Ovary (tissue), 10 donors: ENCODE measurements at places on chromosomes 2 and 18.
A peak's percentile ranks its signal among the peaks of the same experiment; 100 is the strongest.

DNA sequence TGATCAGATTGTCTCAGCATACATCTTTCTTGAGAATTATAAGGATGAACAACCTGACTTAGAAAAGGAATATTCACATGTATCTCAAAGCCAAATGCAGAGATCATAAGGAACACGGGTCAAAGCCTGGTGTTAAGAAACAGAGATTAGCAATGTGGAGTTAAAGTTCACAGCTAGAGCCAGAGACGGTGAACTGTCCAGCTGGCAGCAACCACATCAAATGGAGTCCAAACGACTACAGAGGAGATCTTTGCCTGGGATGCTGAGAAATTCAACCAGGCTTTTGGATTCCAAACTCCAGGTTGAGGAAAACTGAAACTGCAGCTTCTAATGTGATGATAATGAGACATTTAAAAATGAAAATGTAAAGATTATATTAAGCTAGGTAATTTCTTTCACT is 939.9 kb upstream of the NXPH2 start:
- no peak for DNase-seq
- no peak overlapping the region for H3K27ac ChIP-seq
- H3K4me3 ChIP-seq = no peak overlapping the region

DNA sequence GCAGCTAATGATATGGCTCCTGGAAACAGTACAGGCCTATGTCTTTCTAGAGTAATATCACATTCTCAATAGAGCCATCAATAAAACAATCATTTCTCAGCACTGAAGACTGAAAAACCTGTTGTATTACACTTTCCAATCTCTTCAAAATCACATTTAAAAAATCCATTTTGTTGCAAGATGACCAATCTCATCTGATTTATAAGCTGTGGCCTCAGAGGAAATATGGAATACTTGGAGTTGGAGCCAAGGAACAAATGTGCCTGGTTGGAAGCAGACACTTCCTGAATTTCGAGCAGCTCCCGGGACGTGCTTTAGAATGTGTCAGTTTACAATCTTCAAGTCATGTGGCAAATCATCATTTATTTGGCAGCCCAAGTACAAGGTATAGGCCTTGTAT is 114.5 kb downstream of the ADCYAP1 start:
- H3K27ac ChIP-seq = no peak overlapping the region
- H3K4me1 ChIP-seq = peaks cover under 1% of the 10 kb centered on the region
- no peak overlapping the region for H3K4me3 ChIP-seq
- no peak for DNase-seq

DNA sequence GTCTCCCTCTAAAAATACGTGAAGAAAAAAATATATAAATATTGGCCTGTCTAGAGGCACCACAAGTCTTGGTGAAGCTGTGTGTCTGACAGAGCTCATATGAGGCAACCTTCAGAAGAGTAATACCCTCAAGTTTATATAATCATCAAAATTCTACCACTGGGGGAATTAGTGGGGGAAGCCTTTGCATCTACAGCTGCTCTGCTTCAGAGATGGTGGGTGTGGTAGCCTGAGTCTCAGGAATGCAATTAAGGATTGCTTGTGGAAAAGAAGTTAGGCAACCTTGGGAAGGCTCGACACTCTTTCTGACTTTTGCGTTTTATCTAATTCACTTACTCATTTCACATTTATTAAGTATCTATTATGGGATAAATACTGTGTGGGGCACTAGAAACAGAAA is 17.4 kb downstream of the TPGS2 start:
- H3K27ac ChIP-seq = no peak overlapping the region
- no peaks in the 10 kb centered on the region for H3K36me3 ChIP-seq
- H3K4me3 ChIP-seq = no peak overlapping the region
- DNase-seq = peak; percentile 40
- H3K27me3 ChIP-seq = no peaks in the 10 kb centered on the region
- H3K4me1 ChIP-seq = peaks cover 7% of the 10 kb centered on the region

DNA sequence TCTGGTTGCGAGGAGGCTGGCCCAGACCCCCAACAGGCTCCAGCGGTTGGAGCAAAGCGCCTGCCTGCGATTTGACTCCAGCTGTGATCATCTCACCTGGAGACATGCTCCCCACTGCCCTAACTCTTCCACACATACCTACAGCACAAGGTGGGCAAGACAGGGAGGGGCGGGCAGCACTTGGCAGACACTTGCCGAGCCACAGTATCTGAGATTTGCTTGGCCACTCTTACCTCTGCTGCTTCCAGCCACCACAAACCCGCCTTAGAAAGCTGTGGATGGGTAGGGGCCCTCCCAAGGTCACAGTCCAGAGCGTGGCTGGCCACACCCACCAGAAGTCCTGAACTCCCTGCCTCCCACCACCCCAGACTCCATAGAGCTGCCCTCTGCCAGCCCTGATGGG is 8.2 kb downstream of the CYP26B1 start:
- no peaks in the 10 kb centered on the region for H3K36me3 ChIP-seq
- H3K27ac ChIP-seq = no peak overlapping the region
- DNase-seq = peak; percentile 9
- H3K4me1 ChIP-seq = peaks cover 3% of the 10 kb centered on the region
- no peaks in the 10 kb centered on the region for H3K27me3 ChIP-seq

GRCh38 chr2:39394516-39394961 is 42.5 kb downstream of the MAP4K3 start:
- no peak overlapping the region for H3K27ac ChIP-seq
- no peaks in the 10 kb centered on the region for H3K36me3 ChIP-seq
- no peaks in the 10 kb centered on the region for H3K4me1 ChIP-seq
- no peaks in the 10 kb centered on the region for H3K27me3 ChIP-seq

DNA sequence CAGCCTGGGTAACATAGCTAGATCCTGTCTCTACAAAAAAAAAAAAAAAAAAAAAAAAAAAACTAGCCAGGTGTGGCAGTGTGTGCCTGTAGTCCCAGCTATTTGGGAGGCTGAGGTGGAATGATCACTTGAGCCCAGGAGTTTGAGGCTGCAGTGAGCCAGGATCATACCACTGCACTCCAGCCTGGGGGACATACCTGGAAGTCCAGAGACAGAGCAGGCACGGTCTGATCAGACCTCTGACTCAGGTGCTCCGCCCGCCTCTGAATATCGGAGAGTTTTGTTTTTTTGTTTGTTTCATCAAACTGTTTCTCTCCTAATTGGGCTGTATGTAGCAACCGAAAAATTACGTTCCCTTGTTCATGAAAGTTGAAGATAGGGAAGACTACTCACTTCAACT is 49.2 kb downstream of the RASGRP3 start:
- H3K27me3 ChIP-seq = no peaks in the 10 kb centered on the region
- no peak for DNase-seq
- no peaks in the 10 kb centered on the region for H3K36me3 ChIP-seq
- no peak overlapping the region for H3K27ac ChIP-seq

DNA sequence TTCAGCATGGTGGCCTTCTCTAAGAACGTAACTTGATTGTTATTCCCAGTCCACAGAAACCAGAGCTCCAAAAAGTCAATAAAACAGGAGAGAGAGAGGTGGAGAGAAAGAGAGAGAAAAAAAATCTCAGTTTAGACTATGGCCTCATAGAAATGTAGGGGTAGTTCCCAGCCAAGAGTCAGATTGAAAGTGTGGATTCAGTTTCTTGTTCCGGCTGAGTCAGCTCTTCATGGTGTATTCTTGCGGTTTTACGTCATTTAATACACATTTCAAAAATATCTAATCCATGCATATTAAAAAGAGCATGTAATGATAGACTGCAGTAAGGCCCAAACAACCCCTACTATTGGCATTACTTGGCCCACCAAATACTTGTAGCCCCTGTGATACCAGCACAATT is 303.9 kb downstream of the ETAA1 start:
- H3K27ac ChIP-seq = no peak overlapping the region
- no peaks in the 10 kb centered on the region for H3K27me3 ChIP-seq
- H3K4me3 ChIP-seq = no peak overlapping the region

DNA sequence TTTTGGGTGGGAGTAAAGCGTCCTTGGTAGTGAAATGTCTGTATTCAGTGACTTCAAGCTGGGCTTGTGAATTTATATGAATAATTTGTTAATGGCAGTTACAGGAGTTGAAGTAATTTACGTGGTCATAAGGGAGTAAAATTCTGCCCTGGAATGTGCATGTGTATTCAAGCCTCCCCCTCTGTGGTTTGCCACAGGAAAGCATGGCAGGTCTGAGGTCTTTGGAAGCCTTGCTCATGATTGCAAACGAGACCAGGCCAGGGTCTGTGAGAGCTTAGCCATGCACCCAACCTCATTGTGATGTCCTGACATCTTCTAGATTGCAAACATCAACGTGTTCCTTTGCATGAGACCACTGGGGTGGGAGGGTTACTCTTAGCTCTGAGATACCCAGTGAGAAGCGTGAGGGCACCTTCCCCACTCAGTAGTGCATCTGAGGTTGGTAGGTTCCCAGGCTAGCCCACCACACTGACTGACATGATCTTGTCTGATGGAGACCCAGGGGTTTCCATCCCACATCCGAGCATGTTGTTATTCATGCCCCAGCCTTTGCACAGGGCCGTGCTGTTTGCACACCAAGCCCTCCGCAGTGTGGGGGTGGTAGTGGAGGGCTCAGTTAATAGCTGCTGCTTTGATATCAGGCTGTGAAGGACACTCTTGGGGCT is 216.5 kb downstream of the KLHL29 start:
- no peaks in the 10 kb centered on the region for H3K36me3 ChIP-seq
- H3K27ac ChIP-seq = no peak overlapping the region
- H3K4me3 ChIP-seq = no peak overlapping the region
- DNase-seq = no peak

GRCh38 chr2:217186668-217187159 is 326.9 kb upstream of the TNP1 start:
- H3K27ac ChIP-seq = no peak overlapping the region
- peaks cover 9% of the 10 kb centered on the region for H3K4me1 ChIP-seq
- H3K27me3 ChIP-seq = no peaks in the 10 kb centered on the region
- H3K4me3 ChIP-seq = no peak overlapping the region
- DNase-seq = peak; percentile 53
- no peaks in the 10 kb centered on the region for H3K36me3 ChIP-seq
